HFFc6 (cell line): ENCODE measurements at places on chromosomes 1 and 21.

DNA sequence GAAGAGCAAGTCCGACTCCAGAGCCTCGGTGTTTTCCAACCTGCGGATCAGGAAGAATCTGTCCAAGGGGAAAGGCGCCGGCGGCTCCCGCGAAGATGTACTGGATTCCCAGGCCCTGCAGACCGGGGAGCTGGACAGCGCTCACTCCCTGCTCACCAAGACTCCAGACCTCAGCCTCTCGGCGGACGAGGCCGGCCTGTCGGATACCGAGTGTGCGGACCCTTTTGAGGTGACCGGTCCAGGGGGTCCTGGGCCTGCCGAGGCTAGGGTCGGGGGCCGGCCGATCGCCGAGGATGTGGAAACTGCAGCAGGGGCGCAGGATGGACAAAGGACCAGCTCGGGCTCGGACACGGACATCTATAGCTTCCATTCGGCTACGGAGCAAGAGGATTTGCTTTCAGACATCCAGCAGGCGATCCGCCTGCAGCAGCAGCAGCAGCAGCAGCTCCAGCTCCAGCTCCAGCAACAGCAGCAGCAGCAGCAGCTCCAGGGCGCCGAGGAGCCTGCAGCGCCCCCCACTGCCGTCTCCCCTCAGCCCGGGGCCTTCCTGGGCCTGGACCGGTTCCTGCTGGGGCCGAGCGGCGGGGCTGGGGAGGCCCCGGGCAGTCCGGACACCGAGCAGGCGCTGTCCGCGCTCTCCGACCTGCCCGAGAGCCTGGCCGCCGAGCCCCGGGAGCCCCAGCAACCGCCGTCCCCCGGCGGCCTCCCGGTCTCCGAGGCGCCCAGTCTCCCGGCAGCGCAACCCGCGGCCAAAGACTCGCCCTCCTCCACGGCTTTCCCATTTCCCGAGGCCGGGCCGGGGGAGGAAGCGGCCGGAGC lies 827 bp downstream of the FMN2 start:
- peak; percentile 60 for DNase-seq

DNA sequence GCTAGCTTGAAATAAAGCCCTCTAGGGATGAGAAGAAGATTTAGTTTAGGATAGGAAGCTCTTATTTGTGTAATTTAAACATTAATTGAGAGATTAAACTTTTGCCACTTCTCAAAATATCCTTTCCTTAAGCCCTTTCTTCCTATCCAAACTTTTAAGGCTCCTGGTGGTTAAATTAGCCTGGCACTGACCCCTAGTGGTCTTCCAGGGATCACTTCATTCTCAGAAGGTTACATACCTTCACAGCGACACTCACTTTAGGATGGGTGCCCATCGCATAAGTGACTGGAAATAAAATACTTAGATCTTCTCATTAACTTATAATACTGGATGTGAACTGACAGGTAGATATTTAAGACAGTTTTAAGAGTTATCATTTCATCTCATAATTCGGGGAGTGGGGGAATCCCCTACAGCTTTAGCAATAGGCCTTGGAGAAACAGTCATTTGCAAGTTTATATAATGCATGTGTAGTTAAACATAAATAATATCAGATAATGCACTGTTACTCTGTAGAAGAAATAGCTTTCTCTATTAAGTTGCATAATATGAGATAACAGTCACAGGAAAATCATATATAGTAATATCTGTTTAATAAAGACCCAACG lies 7.4 kb downstream of the LHX9 start:
- peak; percentile 61 for DNase-seq

- no peak for DNase-seq
These were observed 527 bp downstream of the MACO1 start for GRCh38 chr1:25430967-25431881.

GRCh38 chr1:237124856-237125462 lies 83.0 kb downstream of the RYR2 start:
- no peak for DNase-seq

DNA sequence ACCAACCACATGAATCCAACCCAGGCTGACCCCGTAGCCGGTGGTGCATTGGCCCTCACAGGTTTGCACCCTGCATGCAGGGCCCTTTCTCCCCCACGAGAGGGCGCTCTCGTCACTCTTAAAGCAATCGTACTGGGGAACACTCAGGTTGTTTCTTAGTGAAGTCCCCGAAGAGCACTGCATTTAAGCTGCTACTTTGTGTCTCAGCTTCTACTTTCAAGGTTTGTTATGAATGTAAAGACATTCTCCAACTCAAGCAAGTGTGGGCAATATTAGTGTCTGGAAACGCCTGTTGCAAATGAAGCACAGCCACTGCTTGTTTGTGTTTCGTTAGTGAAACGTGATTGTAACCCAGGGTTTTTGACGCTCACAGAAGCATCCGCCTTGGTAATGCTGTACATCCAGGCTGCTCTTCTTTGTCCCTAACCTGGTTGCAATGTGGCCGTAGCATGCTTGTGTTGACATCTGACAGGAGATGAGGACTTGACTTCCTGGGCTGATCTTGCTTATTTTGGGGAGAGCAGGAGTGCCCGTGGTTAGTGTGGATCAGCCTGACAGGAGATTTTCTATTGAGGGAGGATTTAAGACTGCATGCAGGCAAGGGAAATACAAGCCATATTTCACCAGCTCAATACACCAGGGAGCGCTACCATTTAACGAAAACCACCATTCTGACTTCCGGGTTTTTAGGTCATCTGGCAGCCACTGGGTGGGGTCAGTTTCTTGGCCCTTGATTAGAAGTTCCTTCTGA lies 79.8 kb downstream of the ST6GALNAC3 start:
- peak; percentile 17 for DNase-seq

- no peak for DNase-seq
These were observed 25.2 kb downstream of the GPR137B start for GRCh38 chr1:236167578-236167977.

DNA sequence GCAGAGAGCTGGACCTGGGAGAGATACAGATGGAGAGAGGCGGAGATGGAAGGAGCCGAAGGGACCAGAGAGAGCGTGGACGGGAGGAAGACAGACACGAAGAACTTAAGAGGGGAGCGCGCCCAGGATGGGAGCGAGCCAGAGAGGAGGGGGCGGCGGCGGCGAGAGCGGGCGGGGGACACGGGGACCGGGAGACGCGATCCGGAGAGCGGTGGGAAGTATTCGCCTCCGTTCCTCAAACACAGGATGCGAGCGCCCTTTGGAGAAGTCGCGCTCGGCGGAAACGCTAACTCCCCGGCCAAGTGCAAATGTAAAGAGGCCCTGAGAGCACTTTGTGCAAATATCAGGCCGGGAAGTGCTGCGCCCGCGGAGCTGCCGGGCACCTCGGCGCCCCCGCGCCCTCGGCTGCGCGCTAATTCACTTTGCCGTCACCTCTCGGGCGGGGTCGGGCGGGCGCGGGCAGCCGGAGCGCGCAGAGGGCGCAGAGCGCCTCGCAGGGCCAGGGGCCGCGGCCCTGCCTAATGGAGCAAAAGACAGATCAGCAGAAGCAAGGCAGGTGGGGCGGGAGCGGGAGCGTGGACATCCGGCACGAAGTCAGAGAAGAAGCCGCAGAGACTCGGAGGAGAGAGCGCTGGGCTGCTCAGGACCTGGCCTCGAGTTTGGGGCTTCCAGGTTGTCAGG lies 281.2 kb downstream of the RRAGC start:
- DNase-seq = no peak

- DNase-seq = peak; percentile 19
These were observed 59.6 kb downstream of the VPS26C start for GRCh38 chr21:37207441-37208009.
